ENCODE measurements at places on chromosomes 5 and 9.

- no peak for DNase-seq
Observed at GRCh38 chr5:59685793-59686192, 207.7 kb downstream of the PDE4D start.

DNA sequence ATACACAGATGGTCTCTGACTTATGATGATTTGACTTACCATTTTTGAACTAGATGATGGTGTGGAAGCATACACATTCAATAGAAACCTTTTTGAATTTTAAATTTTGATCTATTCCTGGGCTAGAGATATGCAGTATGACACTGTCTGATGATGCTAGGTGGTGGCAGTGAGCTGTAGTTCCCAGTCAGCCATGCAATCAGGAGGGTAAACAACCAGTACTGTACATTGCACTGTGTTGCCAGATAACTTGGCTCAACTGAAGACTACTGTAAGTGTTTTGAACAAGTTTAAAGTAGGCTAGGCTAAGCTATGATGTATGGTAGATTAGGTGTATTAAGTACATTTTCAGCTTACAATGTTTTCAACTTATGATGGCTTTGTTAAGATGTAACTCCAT is 859.1 kb upstream of the ARRDC3 start:
- no peak for DNase-seq

DNA sequence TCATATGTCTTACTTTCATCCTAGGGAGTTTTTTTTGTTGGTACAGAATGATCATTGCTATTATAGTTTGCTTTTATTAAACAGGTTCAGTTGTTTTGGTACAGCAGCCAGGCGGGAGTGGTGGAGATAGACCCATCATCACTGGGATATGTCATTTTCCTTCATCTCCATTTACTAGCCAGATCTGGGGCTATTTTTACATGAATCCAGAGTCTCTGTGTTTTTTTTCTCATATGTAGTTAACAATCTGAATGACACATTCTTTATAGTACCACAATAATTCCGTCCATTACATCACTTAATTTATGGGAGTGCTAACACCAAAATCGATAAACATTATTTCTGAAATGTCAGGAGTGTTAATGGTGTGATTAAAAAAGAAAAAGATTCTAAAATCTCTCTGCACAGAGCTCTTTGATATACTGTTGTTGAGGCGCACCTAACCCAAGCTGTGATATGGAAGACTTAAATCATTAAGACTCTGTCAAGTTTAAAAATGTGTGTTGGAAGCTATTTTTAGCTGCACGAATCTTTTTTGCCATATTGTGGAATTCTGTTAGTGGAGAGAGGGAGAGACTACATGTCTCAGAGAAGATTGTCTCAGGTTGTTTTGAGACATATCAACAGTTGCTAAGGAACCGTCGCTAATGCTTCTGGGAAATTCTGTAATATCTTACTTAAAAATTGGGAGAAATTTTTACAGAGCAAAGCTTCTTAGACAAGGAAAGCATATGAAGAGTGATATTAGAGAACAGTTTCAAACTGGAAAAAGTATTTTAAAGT is 59.6 kb downstream of the RPS23 start:
- no peak for DNase-seq

DNA sequence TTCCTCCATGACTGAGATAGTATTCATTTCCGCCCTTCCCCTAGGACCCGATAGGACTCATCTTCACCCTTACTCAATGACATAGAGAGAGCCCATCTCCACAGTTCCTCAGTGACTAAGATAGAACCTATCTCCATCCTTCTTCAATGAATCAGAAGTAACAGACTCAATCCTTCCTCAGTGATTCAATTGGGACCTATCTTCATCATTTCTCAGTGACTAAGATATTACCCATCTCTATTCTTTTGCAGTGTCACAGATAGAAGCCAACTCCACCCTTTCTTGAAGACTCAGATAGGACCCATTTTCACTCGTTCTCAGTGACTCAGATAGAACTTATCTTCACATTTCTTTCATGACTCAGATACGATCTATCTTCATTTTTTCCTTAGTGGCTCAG is 164.6 kb downstream of the FBXO4 start:
- no peak for DNase-seq

GRCh38 chr5:175290379-175290778 is 153.6 kb downstream of the DRD1 start:
- DNase-seq: no peak

DNA sequence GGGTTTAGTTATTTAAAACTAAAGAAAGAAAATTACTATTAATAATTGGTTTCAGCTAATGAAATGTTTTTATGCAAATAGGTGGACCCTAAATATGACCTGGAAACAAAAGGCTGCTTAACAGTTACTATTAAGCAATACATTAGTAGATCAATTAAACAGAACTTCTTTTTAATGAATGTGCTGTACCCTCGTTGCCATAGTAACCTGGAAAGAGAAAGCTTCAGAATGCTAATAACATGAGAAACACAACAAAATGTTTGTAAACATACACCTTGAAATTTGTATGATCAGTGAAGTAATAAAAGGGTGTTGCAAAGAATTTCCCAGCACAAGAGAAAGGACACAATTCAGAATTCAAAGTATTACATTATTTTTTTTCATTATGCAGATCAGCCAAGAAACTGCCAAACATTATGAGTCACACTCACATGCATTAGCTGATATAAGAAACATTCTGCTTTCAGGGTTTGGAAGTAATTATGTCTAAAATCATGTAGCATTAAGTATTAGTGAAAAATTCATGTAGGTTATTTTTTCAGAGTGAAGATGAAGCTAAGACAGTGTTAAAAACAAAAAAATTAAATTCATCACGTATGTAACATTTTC is 348.3 kb downstream of the ISL1 start:
- no peak for DNase-seq
